Epithelial cell of umbilical artery (primary cell): ENCODE measurements at places on chromosomes 6 and 20. TPM values are rescaled to one million over a fixed set of nuclear protein-coding genes. Genes with fewer than 3 reads are reported as not detected.

Gene DEFB129
- total RNA-seq, result not detected in 2 replicates

Gene CDSN
- not detected in 2 replicates for total RNA-seq

Gene RIMS4
- not detected in 2 replicates for total RNA-seq

Gene SYTL3
- total RNA-seq, result 0.46 and 0.65 TPM in 2 replicates

Gene CYP39A1
- total RNA-seq, result under 0.01 and 0.15 TPM in 2 replicates

Gene KIF13A
- total RNA-seq, result 26.0 and 34.5 TPM in 2 replicates

Gene DLK2
- 0.46 and 0.65 TPM in 2 replicates for total RNA-seq

Gene LMBRD1
- total RNA-seq, result 12.7 and 15.0 TPM in 2 replicates
